ENCODE measurements at places on chromosomes 16 and 17. TPM values are rescaled to one million over a fixed set of nuclear protein-coding genes. Genes with fewer than 3 reads are reported as not detected.

STXBP4 gene
- total RNA-seq: 7.4 TPM

PIMREG gene
- total RNA-seq: 45.7 TPM

LGALS9C gene
- not detected for total RNA-seq

RASD1 gene
- 0.69 TPM for total RNA-seq

GSG1L gene
- total RNA-seq: not detected

CD300H gene
- not detected for total RNA-seq

Data from A549 treated with DMSO at 1 μM for 4 hours (cell line).